ENCODE measurements at places on chromosomes 2 and 18.

DNA sequence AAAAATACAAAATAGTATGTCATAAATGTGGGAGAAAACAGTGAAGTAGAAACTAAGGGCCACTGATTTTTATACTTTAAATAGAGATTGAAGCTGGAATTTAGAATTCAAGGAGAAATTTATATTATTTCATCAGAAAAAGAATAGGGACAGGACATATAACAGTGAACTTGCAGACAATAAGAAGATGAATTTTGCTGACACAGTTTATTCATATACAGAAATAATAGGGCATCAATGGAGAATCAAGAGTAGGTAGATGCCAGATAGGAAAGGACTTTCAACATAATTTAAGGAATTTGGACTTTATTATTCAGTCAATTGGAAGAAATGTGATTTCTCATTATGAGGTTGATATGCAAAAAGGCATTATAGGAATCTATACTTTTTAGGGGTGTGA lies 118.9 kb upstream of the HNMT start:
- ATAC-seq: no peak

DNA sequence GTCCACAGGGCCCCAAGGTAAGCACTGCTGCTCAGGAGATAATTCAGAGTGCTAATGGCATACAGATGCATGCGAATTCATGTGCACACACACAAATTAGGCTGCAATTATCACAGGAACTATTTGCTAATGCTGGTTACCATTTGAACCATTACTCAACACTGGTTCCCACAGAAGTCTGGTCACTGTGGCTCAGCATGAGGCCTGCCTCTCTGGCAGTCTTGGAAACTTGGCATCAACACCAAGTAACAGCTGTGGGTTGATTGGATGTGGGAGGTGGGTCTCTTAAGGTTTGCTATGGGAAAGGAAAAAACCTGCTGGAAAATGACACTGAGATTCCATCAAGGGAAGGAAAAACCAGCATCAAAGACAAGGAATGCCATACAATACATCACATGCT lies 105.0 kb downstream of the CELF4 start:
- no peak for ATAC-seq

- no peak for ATAC-seq
Measured at GRCh38 chr2:136233298-136233697, 115.3 kb upstream of the CXCR4 start.

DNA sequence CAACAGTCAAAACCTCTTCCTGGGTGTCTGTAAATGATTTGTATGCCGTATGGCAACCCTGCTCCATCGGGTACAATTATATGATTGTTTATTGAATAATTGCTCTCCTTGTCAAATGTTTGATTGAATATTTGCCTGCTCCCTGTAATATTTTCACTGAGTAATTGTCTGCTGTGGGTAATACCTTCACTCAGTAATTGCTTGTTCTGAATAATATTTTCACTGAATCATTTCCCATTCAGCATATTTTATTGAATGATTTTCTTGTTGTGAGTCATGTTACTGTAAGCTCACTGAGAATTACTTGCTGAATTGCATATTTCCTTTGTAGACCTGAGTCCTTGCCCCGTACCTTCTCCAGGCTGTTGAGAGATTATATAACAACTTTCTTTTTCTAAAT lies 535.2 kb downstream of the METTL4 start:
- ATAC-seq: peak; percentile 24

GRCh38 chr2:142037744-142038143 lies 93.1 kb downstream of the LRP1B start:
- ATAC-seq: no peak

DNA sequence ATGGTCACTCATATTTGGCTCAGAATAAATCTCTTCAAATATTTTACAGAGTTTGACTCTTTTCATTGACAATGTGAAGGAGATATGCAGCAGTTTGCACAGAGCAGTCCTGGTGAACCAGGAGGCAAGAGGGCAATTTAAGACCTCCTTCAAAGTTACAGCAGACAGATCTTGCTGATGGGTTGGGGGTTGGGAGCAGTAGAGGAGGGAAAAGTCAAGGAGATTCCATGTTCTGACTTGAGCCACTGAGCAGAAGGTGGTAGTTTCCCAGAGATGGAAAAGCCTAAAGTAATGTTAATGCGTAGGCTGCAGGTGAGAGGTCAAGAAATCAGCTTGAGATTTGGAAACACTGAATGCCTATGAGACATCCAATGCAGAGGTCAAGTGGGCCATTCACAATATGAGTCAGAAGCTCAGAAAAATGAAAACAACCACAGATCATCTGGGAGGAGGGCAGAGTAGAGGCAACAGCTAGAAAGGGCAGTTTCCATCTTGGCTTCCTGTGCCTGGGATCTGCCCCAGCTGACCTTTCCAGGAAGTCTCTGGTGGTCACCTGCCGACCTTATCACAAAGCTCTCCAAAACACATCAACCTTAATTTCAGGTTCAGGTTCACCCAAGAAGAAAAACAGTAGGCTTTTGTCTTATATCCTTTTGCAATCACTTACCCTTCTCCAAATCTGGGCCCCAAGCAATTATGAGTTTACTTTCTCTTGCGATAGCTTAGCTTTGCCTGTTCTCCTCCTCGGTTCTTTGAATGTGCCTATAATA lies 197.5 kb upstream of the ARL4C start:
- ATAC-seq: peak; percentile 78

- ATAC-seq: no peak
Measured at GRCh38 chr2:8498994-8499393, 182.9 kb upstream of the ID2 start.

DNA sequence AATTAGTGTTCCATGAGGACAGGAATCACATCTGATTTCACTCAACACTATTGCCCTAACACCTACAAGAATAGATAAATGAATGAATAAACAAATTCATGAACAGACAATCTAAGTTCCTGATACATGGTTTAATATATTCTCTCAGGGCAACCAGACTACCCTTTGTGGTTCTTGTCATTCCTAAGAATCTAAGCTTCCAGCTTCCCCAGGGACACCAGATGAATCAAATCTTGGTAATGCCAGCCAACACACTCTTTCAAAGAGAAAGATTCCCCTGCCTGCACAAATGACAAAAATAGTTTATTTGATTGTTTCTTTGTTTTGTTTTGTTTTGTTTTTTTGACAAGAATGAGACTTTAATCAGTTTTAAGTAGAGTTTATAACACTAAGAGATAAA lies 237.5 kb upstream of the CHAC2 start:
- ATAC-seq: no peak

DNA sequence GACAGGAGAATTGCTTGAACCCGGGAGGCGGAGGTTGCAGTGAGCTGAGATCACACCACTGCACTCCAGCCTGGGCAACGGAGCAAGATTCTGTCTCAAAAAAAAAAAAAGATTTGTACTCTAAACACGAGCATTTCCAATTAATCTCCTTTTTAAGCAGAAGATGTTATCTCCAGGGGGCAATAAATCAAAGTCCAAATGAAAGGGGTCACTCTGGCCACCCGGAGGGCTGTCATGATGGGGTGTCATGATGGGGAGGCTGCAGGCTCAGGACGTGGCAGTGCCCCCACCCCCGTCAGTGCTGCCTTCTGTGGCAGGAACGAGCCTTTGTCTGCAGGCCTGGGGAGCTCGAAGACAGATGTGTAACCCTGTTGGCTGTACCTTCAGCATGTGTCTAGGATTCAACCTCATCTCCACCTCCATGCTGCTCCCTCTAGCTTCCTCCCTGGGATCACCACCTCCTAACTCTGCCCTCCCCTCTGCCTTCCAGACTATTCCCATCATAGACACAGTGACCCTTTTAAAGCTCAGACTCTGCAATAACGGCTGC lies 76.9 kb upstream of the YWHAQ start:
- ATAC-seq: no peak

DNA sequence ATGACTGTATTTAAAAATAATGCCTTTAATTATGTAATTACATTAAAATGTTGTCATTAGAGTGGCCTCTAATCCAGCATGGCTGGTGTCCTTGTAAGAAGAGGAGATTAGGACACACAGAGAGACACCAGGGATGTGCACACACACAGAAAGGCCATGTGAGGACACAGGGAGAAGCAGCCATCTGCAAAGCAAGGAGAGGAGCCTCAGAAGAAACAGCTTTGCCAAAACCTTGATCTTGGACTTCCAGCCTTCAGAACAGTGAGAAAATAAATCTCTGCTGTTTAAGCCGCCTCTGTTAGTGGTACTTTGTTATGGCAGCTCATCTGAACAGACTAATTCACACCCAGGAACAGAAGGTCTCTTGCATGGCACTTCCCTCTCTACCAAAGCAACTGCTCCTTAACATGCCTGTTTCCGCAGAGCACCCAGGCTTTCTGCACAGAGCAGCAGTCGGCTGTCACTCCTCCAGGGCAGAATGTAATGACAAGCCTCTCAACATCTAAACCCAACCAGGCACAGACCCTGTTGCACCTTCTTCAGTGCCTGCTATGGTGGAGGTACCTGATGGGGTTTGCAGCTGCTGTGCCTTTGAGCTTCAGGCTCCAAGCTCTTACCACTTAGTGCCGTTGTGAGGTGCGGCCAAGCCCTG lies 377.7 kb downstream of the TDRD15 start:
- no peak for ATAC-seq

GRCh38 chr18:79846936-79847557 lies 49.3 kb downstream of the KCNG2 start:
- ATAC-seq: no peak

- no peak for ATAC-seq
Measured at GRCh38 chr18:78716022-78716421, 263.6 kb upstream of the SALL3 start.

- ATAC-seq: no peak
Measured at GRCh38 chr2:43642363-43642762, 5.3 kb downstream of the PLEKHH2 start.

DNA sequence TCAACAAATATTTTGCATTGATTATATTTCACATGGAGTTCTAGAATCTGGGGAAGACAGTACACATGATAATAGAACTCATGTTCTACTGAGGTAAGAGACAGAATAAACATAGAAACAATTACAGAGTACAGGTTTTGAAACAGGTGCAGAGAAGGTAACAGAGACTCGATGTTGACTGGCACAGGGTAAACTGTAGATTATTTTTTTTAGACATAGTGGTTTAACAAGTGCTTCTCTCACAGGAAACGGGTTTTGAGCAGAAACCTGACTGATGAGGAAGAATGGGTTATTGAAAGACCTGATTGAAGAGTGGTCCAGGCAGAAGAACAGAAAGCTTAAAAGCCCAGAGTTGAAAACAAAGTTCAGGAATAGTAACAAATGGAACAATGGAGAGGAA lies 1002.5 kb upstream of the FAM98A start:
- no peak for ATAC-seq

- no peak for ATAC-seq
Measured at GRCh38 chr2:174878537-174879147, 114.4 kb upstream of the CHRNA1 start.

- no peak for ATAC-seq
Measured at GRCh38 chr18:24185805-24186204, 46.9 kb downstream of the CABYR start.

DNA sequence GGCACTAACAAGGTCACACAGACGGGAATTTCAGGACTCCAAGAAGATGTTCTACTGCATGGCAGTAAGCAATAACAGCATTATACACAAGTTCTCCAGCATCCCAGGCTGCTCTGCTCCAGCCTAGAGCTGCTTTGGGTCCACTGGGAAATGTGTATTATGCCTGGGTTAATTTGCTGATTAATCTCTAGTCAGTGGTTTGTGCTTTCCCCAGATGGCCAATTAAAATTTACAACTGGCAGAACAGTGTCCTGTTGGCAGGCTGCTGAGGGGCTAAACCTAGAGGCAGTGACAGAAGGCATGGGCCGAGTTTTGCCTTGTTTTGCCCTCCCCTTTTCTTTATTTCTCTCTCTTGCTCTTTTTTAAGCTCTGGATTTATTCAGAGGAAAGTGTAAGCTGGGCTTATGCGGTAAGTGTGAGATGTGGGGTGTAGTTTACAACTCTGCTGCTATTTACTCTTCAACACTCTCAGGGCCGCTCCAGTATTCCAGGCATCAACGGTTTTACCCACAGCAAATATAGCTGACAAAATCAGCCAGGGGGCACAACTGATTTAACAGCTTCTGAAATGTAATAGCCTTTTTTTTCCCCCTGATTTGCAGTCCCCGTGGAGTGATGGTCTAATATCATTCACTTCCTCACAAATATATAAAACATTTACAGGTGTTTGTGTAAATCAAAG lies 348.0 kb downstream of the GPD2 start:
- ATAC-seq: no peak

DNA sequence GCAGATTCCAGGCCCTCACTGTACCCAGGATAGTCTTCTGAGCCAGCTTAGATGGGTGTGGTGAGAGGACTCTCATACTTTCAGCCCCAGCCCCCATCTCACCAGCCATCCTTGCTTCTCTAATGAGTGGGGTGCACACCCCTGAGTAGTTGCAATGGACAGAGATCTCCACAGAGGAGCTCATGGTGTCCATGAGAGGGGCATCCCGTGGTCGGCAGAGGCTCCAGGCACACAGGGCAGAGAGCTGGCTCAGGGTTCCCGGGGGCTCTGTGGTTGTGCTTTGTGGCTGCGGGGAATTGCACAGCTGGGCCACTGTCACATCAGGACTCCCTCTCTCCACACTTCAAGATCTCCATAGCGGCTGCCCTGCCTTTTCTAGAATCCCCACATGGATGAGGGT lies 226.0 kb upstream of the PXDN start:
- ATAC-seq: no peak

DNA sequence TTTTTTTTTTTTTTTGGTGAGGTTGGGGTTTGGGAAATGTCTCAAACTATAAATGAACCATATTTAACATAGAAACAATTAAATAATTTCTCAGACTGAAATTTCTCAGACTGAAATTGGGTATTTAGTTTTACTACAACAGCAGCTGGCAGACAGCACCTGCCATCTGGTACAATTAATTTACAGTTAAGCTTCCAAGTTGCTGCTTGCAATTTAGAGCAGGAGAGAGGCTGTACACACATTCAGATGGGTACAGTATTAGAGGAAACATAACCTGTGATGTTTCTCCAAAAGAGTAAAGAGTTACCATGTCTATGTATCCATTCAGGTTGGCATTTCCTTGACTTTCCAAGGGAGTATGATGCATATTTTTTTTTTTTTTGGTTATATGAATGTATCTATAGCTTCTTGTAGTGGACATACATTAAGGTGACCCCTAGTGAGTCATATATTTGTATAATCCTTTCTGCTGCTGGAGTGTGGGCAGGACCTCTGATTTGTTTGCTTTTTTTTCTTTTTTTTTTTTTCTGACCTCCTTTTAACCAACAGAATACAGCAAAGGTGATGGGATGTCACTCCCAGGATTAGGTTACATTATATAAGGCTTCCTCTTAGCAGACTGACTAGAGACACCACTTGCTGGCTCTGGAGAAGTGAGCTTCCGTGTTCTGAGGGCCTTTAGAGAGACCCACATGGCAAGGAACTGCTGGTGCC lies 201.7 kb downstream of the PTH2R start:
- no peak for ATAC-seq

- no peak for ATAC-seq
Measured at GRCh38 chr2:241149675-241149924, 328 bp upstream of the PASK start.

- ATAC-seq: no peak
Measured at GRCh38 chr18:8469544-8470130, 139.6 kb upstream of the RAB12 start.

- peak; percentile 51 for ATAC-seq
Measured at GRCh38 chr2:127185093-127185492, 35.0 kb downstream of the CYP27C1 start.
